Skin of body (tissue), 3 donors: ENCODE measurements at places on chromosomes 12 and 14.

DNA sequence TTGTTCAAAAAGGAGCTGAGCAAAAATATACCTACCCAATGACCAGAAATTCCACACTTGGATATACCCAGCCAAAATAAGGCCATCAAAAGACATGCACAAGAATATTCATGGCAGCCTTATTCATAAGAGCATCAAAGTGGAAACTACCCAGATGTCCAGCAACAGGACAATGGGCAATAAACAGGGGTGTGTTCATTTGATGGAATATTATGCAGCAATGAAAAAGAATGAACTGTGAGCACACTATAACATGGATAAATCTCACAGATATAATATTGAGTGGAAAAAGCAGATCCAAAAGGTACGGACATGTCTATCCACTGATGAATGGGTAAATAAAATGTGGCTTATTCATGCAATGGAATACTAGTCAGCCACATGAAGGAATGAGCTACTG, 209.2 kb upstream of the LHX5 start:
- DNase-seq, result no peak

GRCh38 chr12:88327276-88327675, 185.2 kb downstream of the TMTC3 start:
- DNase-seq, result no peak

DNA sequence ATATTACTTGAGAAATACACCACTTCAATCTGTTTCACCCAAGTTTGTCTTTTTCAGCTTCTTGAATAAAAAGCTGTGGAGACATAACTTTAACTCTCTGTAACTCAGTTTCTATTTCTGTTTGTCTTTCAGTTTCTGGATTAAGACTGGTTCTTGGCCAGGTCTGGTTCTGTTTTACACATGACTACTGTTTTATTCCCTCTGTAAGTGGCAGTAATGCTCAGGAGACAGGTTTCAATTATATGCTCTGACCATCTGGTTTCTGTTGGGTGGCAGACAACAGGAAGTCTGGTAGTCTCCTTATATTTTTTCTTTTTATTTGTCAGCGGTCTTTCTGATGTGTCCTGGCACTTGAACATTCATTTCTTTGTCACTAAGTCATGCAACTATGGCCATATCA, 102.9 kb downstream of the RPS29 start:
- no peak for DNase-seq

DNA sequence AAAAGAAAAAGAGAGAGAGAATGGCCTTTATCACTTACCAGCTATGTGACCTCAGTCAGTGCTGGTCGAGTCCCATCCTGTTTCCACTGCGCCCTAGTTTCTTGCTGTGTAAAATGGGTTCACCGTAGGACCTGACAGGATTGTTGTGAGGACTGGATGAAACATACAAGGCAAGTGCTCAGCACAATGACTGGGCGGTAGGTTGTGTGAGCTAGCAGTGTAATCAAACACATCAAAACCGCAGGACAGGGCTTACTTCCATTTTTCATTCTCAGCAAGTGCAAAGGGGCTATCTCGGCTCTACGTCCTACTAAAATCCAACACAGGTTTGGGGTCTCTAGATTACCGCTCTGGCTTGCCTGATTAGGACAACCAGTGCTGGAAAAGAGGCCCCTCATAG, 36.4 kb upstream of the ATXN2 start:
- no peak for DNase-seq

GRCh38 chr14:68977180-68977717, 1.9 kb downstream of the ACTN1 start:
- no peak for DNase-seq

GRCh38 chr14:54329082-54329695, 67.6 kb upstream of the CDKN3 start:
- DNase-seq, result peak; percentile 30

GRCh38 chr12:112913038-112913688, 6.4 kb downstream of the OAS1 start:
- no peak for DNase-seq

GRCh38 chr14:89139404-89140247, 277.4 kb downstream of the FOXN3 start:
- no peak for DNase-seq

- no peak for DNase-seq
Measured at GRCh38 chr14:104908303-104908702, 16.4 kb upstream of the PLD4 start.

- no peak for DNase-seq
Measured at GRCh38 chr12:59780605-59781135, 184.8 kb downstream of the SLC16A7 start.

DNA sequence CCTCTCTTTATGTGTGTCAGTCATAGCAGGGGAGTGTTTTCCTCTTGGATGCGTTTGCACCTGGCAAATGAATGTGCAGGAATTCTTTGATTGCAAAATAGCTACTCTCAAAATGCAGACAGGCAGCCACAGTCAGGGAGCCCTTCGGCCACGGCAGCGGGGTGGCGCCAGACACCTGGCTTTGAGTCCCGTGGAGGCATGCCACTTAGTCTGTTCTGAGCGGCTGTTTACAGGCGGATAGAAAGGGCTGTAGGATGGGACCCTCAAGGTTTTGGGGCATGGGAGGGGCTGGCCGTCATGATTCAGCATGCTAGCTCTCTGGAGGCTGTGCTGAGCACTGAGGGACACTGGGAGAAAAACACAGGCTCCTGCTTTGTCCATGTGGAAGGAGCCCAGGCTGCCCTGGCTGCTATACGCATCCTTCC, 117.1 kb downstream of the SLC25A47 start:
- peak; percentile 48 for DNase-seq

DNA sequence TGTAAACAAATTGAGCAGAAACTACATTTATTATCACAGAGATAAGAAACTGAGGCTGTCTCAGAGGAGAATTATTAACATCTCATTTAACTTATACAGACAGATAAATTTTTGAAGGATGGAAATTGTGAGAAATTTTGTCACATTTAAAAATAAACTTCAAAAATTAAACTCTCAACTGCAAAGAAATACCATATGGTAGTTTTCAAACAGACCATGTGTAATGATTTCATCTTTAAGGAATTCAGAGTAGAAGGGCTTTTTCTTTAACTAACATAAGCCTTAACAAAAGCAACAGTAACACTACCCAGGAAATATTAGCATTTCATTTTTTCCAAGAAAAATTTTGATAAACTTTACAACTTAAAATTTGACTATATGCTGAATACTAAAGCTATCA, 26.6 kb downstream of the NUP37 start:
- peak; percentile 26 for DNase-seq

GRCh38 chr12:88398031-88398430, 182.2 kb downstream of the KITLG start:
- DNase-seq, result peak; percentile 68
